ENCODE measurements at places on chromosomes 12 and 14.
A peak's percentile ranks its signal among the peaks of the same experiment; 100 is the strongest.

- no peak for DNase-seq
Measured at GRCh38 chr12:130127912-130128789, 34.1 kb upstream of the FZD10 start.

DNA sequence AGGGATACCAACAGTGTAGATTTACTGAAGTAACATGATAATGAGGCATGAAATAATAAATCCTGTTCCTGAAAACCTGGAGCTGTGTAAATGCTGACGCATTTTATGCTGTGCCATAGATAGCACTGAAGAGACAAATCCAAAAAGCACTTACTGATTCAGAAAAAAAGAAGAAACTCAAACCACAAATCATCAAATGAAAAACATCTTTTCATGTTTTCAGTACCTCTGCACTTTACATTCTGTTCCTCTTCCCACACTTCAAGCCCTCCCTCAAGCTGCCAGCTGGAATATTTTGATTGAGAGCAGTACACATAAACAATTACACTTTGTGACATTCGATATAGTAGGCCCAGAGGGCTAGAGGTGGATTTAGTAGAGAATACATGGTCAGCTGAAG, 362.3 kb downstream of the NAV3 start:
- peak; percentile 73 for DNase-seq

- DNase-seq, result no peak
Measured at GRCh38 chr14:50344116-50344775, 32.1 kb downstream of the DMAC2L start.

GRCh38 chr12:53505555-53506449, 1.5 kb downstream of the NPFF start:
- no peak for DNase-seq

GRCh38 chr12:131312793-131313545, 359.3 kb downstream of the ADGRD1 start:
- DNase-seq, result no peak

- no peak for DNase-seq
Measured at GRCh38 chr14:104624939-104625338, 20.4 kb upstream of the TMEM179 start.

DNA sequence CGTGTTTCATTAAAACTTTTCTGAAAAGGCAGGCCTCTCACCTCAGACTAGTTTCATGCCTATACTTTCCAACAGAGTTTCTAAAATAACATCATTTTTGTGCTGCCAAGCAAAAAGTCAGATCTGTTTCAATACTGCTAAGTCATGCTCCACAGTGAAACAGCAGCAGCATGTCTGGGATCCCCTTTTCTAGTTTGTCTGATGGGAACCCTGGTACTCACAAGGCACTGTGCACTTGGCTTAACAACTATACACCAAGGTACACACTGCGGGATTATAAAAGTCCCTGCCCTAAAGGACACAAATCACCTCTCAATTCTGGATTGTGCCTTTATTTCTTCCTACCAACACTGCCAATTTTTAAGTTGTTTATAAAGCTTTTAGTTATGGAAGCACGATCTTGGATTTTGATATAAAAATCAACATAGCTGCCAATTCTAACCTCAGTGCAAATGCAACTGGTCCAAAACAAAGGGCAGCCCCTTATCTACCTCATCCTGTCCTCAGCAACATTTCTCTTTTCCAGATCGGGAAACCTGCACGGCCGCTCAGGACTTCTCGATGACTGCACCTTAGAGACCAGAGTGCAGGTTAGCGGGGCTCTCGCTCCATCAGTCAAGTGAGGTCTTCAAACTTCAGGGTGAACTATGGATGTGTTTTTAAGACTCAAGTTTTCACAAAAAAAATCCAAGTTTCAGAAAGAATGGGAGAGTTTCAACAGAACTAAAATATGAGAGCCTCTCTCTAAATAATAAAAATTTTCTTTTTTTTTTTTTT, 1.7 kb upstream of the EIF5 start:
- DNase-seq, result no peak

GRCh38 chr12:50403001-50403440, 2.3 kb downstream of the LARP4 start:
- no peak for DNase-seq

DNA sequence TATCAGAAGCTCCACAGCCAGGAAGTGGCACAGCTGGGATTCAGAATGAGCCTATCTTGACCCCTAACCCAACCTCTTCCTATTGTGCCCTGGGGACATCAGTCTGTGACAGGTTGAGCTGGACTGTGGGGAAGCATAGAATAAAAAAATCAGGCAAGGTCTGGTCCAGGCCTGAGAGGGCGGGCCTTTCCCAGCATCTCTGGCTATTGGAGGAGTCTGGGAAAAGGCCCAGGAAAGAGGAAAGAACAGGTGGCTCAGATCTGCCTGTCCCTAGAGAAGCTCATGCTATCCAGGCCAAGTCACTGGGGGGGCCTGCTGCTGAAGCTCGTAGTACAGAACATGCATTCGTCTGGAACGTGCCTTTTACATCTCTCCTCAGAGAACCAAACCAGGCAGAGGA, 100.5 kb downstream of the PPM1H start:
- no peak for DNase-seq

DNA sequence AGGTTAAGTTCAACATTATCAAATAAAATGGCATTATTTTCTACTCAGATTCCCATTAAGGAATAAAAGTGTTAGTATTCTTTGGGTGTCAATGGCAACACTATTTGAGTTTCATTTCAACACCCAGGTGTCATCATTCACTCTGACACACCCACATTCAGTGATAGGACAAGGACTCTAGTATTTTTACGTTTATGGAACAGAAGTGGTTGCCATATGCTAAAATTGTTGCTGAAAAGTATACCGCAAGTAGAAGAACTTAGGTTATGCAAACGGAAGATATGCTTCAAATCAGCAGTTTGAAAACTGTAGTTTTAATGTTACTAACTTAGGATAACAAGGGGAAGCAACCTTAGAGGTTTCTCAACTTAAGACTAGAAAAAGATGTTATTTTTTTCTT, 20.0 kb upstream of the SGPP1 start:
- DNase-seq, result no peak
